ENCODE measurements at places on chromosomes 4 and X. TPM values are rescaled to one million over a fixed set of nuclear protein-coding genes. Genes with fewer than 3 reads are reported as not detected.

PCYT1B gene
- 17.9 TPM for polyA plus RNA-seq

FATE1 gene
- 0.27 TPM for polyA plus RNA-seq

TMEM154 gene
- 0.22 TPM for polyA plus RNA-seq

CFAP47 gene
- not detected for polyA plus RNA-seq

RAP1GDS1 gene
- 12.8 TPM for polyA plus RNA-seq

CWH43 gene
- not detected for polyA plus RNA-seq

NR0B1 gene
- 0.24 TPM for polyA plus RNA-seq

LINC00632 gene
- polyA plus RNA-seq: 14.3 TPM

NDUFC1 gene
- 48.4 TPM for polyA plus RNA-seq

ZFP92 gene
- 0.14 TPM for polyA plus RNA-seq

LNX1 gene
- 2.7 TPM for polyA plus RNA-seq

RNF150 gene
- 3.4 TPM for polyA plus RNA-seq

TMSB15A gene
- polyA plus RNA-seq: 80.4 TPM

CCNG2 gene
- 2.2 TPM for polyA plus RNA-seq

TBC1D8B gene
- polyA plus RNA-seq: 0.71 TPM

- DNase-seq: no peak
- no peak overlapping the region for H3K4me3 ChIP-seq
- H3K36me3 ChIP-seq: no peaks in the 10 kb centered on the region
- H3K27me3 ChIP-seq: no peaks in the 10 kb centered on the region
- no peaks in the 10 kb centered on the region for H3K4me1 ChIP-seq
Observed at GRCh38 chr4:107616838-107617389, 103.1 kb downstream of the PAPSS1 start.

GRCh38 chrX:123990169-123990568 lies 28.7 kb downstream of the STAG2 start:
- H3K36me3 ChIP-seq: no peaks in the 10 kb centered on the region
- H3K27me3 ChIP-seq: no peaks in the 10 kb centered on the region
- no peak overlapping the region for H3K27ac ChIP-seq
- DNase-seq: no peak

DNA sequence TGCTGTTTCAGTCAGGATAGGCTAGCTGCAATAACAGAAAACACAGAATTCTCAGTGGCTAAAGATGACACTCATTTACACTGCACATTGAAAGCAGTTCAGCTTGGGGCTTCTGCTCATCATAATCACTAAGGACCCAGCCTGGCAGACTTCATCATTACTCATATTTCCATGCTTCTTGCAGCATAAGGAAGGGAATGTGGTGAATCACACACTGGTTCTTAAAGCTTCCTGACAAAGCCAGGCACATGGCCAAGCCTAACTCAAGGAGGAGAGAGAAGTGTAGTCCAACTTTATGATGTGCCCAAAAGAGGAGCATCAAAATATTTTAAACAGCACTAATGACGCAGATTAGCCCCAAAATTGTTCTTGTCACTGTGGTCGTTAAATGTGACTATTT lies 186.5 kb downstream of the BANK1 start:
- no peak overlapping the region for H3K27ac ChIP-seq
- no peak for DNase-seq

GRCh38 chr4:94583914-94584641 lies 132.3 kb downstream of the PDLIM5 start:
- H3K36me3 ChIP-seq: no peaks in the 10 kb centered on the region
- no peaks in the 10 kb centered on the region for H3K27me3 ChIP-seq
- no peaks in the 10 kb centered on the region for H3K4me1 ChIP-seq
- no peak for DNase-seq
- H3K4me3 ChIP-seq: no peak overlapping the region

GRCh38 chrX:5324546-5324945 lies 904.1 kb downstream of the NLGN4X start:
- no peaks in the 10 kb centered on the region for H3K4me1 ChIP-seq
- no peaks in the 10 kb centered on the region for H3K36me3 ChIP-seq
- no peak for DNase-seq
- H3K27ac ChIP-seq: no peak overlapping the region
- H3K27me3 ChIP-seq: no peaks in the 10 kb centered on the region

DNA sequence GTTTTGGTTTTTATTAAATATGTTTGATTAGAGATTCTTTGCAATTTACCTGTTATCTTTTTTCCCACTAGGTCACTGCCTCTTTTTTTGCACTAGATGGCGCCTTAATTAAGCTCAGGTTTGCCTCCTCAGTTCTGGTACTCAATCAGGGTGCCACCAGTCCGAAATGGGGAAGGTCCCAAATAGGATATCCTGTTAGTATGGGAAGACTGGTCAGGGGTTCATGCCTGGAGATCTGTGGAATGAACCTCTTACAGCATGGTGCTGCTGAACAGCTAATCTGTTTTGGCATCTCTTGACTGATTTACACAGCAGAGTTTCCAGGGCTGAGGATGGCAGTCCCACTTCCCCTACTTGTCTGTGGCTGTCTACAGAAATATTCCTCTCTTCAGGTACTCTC lies 24.2 kb upstream of the VSIG1 start:
- H3K4me3 ChIP-seq: no peak overlapping the region
- H3K27ac ChIP-seq: no peak overlapping the region
- no peaks in the 10 kb centered on the region for H3K36me3 ChIP-seq
- no peaks in the 10 kb centered on the region for H3K27me3 ChIP-seq

GRCh38 chrX:19172741-19173140 lies 50.5 kb upstream of the ADGRG2 start:
- H3K36me3 ChIP-seq: no peaks in the 10 kb centered on the region
- no peak for DNase-seq
- no peak overlapping the region for H3K4me3 ChIP-seq
- no peaks in the 10 kb centered on the region for H3K4me1 ChIP-seq

- H3K36me3 ChIP-seq: no peaks in the 10 kb centered on the region
- no peak overlapping the region for H3K27ac ChIP-seq
- no peak overlapping the region for H3K4me3 ChIP-seq
Observed at GRCh38 chr4:122577808-122578781, 42.8 kb downstream of the IL21 start.

- H3K27ac ChIP-seq: no peak overlapping the region
- no peak overlapping the region for H3K4me3 ChIP-seq
- DNase-seq: peak; percentile 58
- no peaks in the 10 kb centered on the region for H3K4me1 ChIP-seq
Observed at GRCh38 chrX:106862972-106863688, 40.0 kb downstream of the RIPPLY1 start.

DNA sequence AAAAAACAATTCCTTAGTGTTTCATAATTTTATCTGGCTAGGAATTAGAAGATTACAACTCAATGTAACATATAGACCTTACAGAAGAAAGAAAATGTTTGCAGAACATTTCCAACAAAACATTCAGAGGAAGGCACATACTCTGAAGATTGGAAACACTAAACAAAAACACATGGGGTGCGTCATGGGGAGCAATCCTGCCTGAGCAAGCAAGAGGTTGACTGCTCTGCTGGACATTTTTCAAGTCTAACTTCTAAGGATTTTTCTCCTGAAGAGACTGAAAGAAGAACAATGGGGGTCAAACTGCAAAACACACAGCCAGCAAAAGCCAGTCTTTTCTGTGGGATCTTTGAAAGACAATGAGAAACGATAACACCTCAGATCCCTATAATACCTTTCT lies 182.8 kb downstream of the GUCY2F start:
- H3K4me3 ChIP-seq: no peak overlapping the region
- H3K27me3 ChIP-seq: no peaks in the 10 kb centered on the region
- no peak overlapping the region for H3K27ac ChIP-seq
- H3K4me1 ChIP-seq: peaks cover 3% of the 10 kb centered on the region
- DNase-seq: no peak

DNA sequence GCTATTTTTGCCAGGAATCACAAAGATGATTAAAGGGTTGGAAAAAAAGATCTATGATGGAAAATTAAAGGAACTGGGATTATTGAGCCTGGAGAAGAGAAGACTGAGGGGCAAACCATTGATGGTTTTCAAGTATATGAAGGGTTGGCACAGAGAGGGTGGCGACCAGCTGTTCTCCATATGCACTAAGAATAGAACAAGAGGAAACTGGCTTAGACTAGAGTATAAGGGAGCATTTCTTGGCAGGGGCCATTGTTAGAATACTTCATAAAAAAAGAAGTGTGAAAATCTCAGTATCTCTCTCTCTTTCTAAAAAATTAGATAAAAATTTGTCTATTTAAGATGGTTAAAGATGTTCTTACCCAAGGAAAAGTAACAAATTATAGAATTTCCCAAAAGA lies 75.1 kb downstream of the NPNT start:
- DNase-seq: no peak
- no peaks in the 10 kb centered on the region for H3K27me3 ChIP-seq
- no peak overlapping the region for H3K27ac ChIP-seq
- H3K36me3 ChIP-seq: no peaks in the 10 kb centered on the region
- H3K4me1 ChIP-seq: peaks cover 12% of the 10 kb centered on the region

DNA sequence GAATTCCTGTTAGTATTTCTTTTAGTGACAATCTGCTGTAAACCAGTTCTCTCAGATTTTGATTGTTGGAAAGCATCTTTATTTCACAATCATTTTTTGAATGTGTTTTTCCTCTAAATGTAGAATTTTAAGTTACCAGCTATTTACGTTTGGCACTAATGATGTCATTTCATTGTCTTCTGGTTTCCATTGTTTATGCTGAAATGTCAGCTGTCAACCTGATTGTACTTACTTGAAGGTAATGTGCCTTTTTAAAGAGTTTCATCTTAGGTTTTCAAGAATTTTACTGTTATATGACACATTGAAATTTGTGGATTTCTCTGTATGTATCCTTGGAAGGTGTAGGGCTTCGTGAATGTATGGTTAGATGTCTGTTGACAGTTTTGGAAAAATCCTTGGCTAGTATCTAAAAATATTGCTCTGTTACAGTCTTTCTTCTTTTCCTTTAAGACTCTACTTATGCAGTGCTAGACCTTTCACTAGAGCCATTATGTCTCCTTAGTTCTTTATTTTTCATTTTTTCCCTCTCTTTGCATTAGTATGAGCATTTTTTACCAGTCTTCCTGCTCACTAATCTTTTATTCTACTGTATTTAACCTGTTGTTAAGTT lies 30.4 kb downstream of the SMAD1 start:
- H3K27me3 ChIP-seq: no peaks in the 10 kb centered on the region
- no peaks in the 10 kb centered on the region for H3K4me1 ChIP-seq
- no peak for DNase-seq
- no peak overlapping the region for H3K27ac ChIP-seq
- no peaks in the 10 kb centered on the region for H3K36me3 ChIP-seq

GRCh38 chr4:16897991-16898827 lies at the start of gene LDB2:
Gene LDB2 (minus strand): TSS chr4:16898645.
- H3K4me1 ChIP-seq: peaks cover 16% of the 10 kb centered on the region
- no peaks in the 10 kb centered on the region for H3K36me3 ChIP-seq
- DNase-seq: peak; percentile 64
- H3K27me3 ChIP-seq: no peaks in the 10 kb centered on the region

- no peak overlapping the region for H3K4me3 ChIP-seq
- H3K27ac ChIP-seq: no peak overlapping the region
- no peak for DNase-seq
- no peaks in the 10 kb centered on the region for H3K4me1 ChIP-seq
Observed at GRCh38 chrX:57977992-57978391, 67.7 kb upstream of the ZXDA start.

- no peaks in the 10 kb centered on the region for H3K36me3 ChIP-seq
- no peak overlapping the region for H3K27ac ChIP-seq
- H3K4me3 ChIP-seq: no peak overlapping the region
- no peaks in the 10 kb centered on the region for H3K4me1 ChIP-seq
- H3K27me3 ChIP-seq: no peaks in the 10 kb centered on the region
Observed at GRCh38 chr4:164154416-164154815, 599.5 kb upstream of the SMIM31 start.

- peaks cover 15% of the 10 kb centered on the region for H3K4me1 ChIP-seq
- H3K4me3 ChIP-seq: peak overlapping the region; percentile 43
- H3K27ac ChIP-seq: no peak overlapping the region
Observed at GRCh38 chrX:40104985-40105834, 7.5 kb upstream of the BCOR start.

- H3K4me1 ChIP-seq: no peaks in the 10 kb centered on the region
- no peak overlapping the region for H3K27ac ChIP-seq
- no peak for DNase-seq
- H3K36me3 ChIP-seq: no peaks in the 10 kb centered on the region
Observed at GRCh38 chr4:147368948-147369347, 111.9 kb upstream of the EDNRA start.

DNA sequence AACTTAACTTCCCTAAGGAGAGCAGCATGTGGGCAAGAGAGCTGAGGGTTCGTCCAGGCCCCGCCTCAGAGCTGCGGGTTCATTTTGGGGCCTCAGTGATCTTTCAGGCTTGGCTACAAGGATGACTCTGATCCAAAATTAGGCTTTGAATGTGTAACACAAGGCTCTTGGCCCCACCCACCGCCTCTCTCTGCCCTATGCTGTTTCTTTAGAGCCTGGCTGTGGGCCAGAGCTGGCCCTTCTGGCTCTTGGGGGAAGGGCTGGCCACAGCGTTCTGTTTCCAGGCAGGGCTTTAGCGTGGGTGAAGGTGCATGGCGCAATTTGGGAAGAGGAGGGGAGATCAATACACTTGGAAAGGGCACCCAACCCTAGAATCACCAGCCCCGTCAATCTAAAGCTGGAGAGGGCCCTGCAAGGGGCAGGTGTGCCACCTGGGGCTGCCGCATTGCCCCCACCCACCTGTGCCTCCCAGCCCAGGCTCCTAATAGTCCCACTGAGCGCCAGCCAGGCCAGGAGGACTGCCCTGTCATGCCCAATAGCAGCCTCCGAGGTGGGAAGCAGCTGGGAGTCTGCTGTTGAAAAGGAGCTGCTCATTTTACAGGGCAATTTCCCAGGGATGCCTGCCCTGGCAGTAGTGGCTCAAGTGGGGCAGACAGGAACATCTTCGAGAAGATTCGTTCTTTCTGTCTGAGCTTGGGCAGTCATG lies 84.5 kb upstream of the MAML3 start:
- peak overlapping the region; percentile 66 for H3K27ac ChIP-seq
- no peaks in the 10 kb centered on the region for H3K27me3 ChIP-seq
- H3K4me3 ChIP-seq: no peak overlapping the region
- no peaks in the 10 kb centered on the region for H3K36me3 ChIP-seq
- DNase-seq: peak; percentile 63
- peaks cover 27% of the 10 kb centered on the region for H3K4me1 ChIP-seq

GRCh38 chr4:155399974-155400697 lies 23.4 kb upstream of the MAP9 start:
- no peaks in the 10 kb centered on the region for H3K36me3 ChIP-seq
- no peaks in the 10 kb centered on the region for H3K27me3 ChIP-seq
- no peak overlapping the region for H3K27ac ChIP-seq
- H3K4me3 ChIP-seq: no peak overlapping the region
- no peak for DNase-seq

DNA sequence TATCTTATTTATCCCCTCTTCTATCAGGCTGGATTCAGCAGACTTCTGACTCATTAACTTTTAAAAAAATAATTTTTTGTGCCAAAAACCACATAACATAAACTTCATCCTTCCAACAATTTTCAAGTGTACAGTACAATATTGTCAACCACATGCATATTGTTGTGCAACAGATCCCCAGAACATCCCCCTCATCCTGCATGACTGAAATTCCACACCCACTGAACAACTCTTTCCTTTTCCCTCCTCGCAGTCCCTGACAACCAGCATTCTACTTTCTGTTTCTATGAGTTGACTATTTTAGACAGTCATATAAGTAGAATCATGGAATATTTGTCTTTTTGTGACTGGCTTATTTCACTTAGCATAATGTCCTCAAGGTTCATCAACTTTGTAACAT lies 2.2 kb upstream of the MID2 start:
- H3K27ac ChIP-seq: no peak overlapping the region
- no peaks in the 10 kb centered on the region for H3K36me3 ChIP-seq
- no peak overlapping the region for H3K4me3 ChIP-seq
- no peak for DNase-seq
- peaks cover 12% of the 10 kb centered on the region for H3K27me3 ChIP-seq

Data from H1 (cell line).